Stimulated activated CD4-positive, alpha-beta T cell treated with anti-CD3 and anti-CD28 coated beads, Interleukin-1b, Interleukin-23, amount 100 ng/mL, for 24 hours (primary cell): ENCODE measurements at places on chromosomes 6 and 20.

GRCh38 chr20:47559141-47559540, 57.5 kb downstream of the NCOA3 start:
- DNase-seq: no peak

- no peak for DNase-seq
These were observed 2.5 kb upstream of the R3HDML start for GRCh38 chr20:44334306-44334705.

DNA sequence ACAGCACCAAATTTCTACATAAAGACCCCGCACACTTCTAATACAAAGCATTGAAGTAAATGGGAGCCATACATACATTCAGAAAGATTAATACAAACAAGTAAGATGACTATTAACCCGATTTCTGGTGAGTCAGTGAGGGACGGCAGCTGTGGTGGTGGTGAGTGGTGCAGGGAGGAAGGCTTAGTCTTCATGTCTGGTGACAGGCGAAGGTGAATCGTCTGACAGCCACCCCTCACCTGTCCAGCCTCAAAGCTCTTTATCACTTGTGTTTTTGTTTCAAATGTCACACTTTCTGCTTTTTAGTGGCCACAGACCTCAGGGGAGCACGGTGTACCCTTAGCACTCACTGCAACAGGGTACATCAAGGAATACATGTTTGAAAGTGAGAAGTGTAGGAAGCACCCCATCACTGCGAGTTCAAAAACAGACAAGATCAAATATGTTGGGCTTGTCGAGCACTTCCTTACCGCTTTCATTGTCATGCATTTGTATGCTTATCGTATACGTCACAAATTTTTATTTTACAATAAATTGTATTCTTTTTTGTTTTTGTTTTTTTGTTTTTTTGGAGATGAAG, 63.5 kb downstream of the IRF4 start:
- no peak for DNase-seq

DNA sequence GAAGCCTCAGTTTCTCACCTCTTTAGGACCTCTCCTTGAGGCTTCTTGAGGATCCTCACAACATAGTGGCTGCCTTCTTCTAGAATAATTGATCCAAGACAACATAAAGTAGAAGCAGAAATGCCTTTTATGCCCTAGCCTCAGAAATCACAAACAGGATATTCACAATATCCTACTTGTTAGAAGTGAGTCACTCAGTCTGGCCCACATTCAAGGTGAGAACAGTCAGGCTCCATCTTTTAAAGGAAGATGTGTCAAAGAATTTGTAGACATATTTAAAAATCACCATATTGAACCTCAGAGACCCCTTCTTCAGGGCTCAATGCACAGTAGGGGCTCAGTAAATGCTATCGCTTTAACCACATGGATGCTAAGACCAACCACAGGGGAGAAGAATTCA, 20.8 kb upstream of the FAM83D start:
- DNase-seq: no peak

DNA sequence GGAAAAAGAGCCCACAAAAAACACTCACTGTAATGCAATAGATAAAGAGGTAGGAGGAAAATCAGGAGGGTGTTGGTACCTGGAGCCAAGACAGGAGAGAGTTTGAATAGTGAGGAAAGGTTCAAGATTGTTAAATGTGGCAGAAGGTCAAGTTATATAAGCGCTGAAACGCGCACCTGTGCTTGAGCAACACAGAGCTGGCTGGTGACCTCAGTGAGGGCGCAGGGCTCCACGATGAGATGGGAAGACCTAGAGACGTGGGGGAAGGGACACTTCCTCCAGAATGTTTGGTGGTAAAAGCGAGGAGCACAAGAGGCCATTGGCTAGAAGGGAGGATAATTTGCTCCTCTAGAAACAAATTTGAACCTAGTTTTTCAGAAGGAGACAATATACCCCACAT, 4.2 kb upstream of the PPP1R14C start:
- DNase-seq: no peak

DNA sequence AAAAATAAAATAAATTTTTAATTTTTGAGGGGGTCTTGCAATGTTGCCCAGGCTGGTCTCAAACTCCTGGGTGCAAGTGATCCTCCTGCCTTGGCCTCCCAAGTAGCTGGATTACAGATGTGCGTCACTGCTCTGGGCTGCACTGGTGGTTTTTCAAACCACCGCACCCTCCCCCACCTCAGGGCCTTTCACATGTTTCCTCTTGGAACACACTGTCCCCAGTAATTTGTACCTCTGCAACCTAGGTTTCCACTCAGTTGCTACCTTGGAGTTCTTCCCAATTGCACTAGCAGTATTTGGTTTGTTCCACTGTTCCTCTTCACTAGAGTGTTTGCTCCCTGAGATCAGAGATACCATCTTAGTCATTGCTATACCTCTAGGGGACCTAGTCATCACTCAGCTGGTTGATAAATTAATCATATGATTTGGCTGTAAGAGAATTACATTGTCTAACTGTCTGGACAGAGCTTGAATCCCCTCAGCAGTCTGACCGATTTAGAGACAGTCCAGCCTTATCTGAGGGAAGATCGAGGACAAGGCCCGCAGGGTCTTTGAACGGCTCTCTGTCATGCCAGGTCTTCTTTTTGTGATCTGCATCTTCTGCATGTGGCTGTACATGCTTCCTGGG, 32.0 kb downstream of the CEP43 start:
- no peak for DNase-seq
